T-helper 1 cell (primary cell): ENCODE measurements at places on chromosomes 12 and 14.
A peak's percentile ranks its signal among the peaks of the same experiment; 100 is the strongest.

GRCh38 chr14:71363946-71364925 is 457.0 kb downstream of the PCNX1 start:
- DNase-seq, result no peak

- DNase-seq, result no peak
These were observed 1562.4 kb upstream of the TMEM132C start for GRCh38 chr12:126704609-126705008.

DNA sequence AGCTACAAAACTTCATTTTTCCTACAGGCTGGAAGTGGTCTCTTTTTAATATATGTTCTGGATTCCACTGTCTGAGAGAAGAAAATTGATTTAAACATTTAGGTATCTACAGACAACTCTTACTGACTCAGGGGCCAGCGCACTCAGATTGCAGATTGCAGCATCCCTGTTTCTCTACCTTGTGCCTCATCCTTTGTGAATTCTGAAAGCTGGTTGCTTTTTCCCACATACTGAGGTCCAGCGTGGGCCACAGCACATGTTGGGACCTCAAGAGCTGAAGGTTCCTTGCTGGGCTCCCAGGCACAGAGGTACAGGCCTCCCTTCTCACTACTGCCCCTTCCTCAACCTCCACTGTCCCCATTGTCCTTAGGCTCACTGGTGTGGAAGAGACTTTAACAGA is 101.7 kb upstream of the CCDC175 start:
- DNase-seq, result no peak

DNA sequence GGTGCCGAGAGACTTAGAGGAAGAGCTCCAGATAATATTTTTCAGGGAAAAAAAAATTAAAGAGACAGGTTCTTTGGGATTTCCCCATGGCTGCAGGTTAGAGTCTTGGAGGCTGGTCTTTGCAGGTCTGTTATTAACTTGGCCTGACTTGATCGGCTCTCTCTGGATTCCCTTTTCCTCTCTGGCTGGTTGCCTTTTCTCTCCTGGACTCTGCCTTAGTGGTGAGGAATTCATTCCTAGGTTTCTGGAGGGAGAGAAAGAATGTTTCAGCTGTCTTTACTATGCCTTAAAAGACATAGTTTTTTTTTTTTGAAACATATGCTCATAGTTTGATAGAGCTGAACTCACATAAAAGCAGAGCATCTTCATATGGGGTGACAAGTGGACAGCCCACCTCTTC is 336.3 kb downstream of the BMP4 start:
- DNase-seq, result no peak

DNA sequence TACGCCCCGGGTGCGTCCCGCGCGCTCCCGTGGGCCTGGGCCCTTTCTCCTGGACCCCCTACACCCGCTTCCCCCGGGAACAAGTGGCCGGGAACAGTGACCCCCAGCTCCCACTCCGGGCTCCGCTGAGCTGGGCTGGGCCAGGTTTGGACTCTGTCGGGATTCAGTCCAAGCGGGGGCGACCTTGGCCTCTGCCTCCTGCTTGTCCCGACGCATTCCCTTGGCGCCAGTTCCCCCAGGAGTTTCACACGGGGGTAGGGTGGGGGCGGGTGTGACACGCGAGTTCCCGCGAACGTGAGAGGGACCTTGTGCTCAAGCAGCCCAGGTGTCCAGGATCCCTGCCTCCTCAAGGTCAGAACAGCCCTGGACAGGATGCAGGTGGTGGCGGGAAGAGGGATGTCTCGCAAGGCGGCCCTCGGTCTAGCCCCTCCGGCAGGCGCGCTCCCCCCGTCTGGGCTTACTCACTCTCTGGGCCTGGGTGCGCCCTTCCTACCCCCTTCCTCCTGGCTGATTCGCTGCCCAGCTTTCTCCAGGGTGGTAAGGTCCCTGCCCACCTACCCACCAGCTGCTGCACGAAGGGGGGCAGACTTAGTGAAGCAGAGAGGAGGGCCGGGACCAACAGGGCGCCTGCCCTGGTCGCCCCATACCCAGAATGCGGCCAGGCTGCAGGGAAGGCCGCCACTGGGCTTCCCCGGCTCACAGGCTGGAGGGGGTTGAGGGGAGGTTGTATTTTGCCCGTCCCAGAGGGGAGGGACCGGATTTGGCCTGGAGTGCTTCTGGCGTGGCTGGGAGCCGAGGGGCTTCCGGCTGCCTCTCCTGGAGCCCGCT is 862 bp downstream of the CRIP2 start:
- no peak for DNase-seq

- DNase-seq, result no peak
These were observed 311.5 kb upstream of the OR4E1 start for GRCh38 chr14:21985081-21985480.

DNA sequence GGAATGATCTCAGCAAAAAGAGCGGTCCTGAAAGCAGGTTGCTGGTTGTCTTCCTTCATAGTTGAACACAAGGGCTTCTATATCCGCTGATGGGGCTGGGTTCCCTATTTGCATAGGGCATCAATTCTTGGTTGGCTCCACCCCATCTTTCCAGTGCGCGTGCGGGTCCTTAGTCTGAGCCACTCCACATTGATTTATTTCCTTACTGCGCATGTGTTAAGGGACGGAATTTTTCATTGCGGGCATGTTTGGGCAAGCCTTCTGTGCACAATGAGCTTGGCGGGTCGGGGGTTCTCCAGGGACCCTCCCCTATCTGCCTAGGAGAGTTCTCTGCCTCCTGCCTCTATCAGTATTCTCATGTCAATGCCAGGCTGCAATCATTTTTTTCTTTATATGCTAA is 21.2 kb upstream of the DLGAP5 start:
- no peak for DNase-seq

DNA sequence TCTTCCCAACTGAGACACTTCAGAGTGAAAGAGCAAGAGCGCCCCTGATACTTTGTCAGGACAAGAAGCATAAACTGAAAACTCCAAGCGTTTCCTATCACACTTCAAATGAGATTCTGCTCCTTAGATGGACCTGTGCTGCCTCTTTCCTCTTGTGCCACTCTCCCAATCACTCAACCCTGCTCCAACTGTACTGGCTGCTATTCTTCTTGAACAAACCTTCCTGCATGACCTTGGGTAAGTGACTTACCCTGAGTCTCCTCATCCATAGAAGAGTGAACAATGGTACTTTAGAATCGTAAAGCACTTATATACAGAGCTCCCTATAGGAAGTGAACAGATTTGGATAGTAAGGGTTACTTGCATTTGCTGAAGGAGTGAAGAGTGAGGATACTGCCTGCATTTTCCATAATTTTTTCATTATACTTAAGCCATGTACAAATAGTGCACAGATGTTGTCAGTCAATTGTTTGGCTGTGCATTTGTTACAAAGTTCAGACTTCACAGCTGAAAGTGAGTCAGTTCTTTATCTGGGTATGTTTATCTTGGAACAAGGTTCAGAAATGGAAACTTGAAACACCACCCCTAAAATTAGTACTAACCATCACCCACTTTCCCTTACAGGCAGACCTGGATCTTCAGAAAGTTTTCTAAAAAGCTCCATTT is 10.8 kb downstream of the MTERF2 start:
- DNase-seq, result no peak

DNA sequence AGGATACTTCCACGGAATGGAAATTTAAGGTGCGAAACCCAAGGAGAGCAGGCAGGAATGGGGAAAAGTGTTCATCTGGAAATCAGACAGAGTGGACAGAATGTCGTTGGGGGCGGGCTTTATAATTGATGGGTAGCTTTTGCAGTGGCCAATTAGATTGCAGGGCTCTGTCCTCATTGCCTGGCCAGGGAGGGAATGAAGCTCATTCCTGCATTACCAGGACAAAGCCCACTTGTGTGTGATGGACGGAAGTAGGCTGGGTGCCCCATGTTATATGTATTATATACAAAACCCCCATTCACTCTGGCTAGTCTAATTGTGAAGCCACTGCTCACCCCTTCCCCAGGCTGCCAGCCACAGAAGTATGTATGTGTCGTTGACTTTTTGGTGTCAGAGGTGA is 23.6 kb downstream of the ZNF664 start:
- DNase-seq, result no peak

- DNase-seq, result peak; percentile 80
These were observed at the start of gene CMAS for GRCh38 chr12:22046090-22046967. Gene CMAS (plus strand): TSS chr12:22046218. CDS start chr12:22046304, 86 bp downstream.

DNA sequence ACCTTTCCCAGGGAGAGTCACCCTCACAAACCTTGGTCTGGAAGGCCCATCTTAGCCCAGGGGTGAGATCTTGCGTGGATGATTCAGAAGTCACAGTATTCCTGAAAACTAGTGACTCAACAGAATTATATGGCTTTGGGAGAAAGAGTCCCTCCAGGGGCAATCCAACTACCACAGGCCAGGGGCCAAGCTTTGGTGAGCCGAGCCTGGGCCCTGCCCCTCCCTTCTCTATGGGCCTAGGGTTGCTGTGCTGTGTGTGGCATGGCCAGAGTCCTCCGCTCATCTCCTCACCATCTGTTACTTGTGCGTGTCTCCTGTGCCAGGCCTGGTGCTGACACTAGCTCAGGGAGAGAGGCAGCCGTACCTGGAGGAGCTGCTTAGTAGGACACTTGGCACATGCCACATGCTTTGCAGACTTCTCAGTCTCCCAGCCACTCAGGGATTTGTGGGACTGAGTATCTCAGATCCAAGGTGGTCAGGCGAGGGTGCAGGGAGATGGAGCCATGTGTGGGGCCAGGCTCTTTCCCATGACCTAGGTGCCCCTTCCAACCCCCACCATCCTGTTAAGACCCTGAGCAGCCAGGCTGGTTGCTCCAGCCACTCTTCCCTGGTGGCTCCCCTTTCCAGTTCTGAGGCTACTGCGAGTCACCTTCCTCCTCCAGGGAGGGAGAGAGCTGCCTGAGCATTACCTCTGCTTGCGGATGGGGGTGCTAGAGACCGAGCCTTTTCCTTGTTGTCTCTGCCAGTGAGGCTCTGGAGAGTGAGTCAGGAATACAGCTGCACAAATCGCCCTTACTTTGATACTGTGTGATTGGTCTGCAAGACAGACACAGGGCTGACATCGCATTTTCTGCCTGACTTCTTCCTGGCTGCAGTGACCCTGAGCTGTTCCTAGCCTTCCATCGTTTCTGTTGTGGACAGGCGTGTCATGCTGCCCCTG is 94.1 kb downstream of the SLC25A47 start:
- no peak for DNase-seq

DNA sequence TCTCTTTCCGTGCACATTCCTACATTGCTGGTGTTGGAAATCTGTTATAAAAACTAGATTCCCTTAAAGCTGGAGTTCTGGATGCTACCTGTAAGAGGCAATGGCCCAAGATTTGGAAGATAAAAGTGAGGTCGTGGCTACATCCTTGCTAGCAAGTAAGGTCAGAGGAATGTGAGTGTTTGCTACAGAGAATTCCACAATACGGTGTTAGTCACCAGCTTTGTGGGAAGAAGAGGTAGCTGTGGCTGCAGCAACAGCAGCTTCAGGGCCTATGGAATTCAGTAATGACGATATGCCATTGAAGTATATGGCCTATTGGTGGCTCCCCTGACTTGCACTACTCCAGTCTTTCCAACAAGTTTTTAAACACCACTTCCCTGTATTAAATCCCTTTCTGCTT is 227.7 kb upstream of the TMEM260 start:
- no peak for DNase-seq

DNA sequence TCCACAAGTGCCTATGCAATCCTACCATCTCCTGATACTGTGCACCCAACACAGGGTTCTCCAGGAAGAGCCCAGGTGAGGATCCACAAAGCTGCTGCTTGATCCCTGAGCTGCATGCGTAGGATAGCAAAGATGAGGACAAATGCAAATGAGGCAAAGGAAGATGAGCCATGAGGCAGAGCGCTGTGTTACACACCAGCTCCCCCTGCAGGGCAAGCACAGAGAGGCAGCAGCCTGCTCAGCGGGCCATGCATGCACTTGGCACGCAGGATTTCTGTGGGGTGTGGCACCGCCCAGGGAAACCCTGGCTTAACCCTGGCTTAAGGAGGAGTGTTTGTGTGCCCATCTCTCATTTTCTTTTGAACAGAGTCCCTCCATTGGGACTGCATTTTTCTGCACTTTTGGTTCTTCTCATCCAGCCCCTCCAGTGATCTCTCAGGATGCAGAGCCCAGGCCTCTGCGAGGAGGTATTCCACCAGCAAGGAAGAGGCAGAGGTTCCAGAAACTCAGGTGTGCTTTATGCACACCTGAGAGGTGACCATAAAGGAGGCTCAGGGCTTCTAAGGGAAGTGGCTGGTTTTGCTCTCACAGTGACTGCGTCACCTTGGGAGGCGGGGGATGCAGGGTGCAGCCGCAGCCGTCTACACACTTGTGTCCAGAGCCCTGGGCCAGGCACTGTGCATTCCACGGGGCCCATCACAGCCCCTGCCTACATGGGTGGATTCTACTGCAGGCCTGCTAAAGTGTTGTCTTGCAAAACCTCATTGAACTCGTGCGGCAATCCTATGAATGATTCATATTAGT is 973.3 kb upstream of the TMEM132C start:
- DNase-seq, result no peak

DNA sequence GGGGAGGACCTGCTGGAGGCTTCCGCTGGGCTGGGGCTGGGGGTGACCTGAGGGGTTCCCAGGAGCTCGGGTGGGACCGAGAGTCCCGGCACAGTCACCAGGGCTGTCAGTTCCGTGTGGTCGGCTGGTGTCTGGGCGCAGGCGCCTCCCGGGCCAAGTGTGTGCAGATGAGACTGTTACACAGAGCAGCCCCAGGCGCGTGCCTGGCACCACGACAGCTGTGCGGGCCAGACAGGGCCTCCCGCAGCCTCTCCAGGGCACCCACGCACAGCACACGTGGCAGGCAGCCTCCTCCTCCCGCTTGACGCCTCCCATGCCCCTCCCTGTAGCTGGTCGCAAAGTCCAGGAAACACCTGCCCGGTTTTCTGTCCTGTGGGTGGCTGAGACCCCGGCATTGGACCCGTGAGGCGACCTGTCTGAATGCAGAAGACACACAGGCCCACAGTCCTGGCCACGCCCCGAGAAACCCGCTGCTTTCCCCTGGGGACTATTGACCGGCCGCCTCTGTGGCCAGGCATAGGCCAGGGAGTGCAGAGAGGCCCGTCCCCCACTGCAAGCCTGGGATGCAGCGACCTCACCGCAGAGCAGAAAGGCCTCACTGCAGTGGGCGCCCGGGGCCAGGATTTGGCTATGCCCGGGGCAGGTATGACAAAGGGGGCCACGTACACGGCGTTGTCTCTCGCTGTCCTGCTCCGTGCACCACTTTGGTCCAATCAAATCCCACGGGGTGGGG is 12.1 kb upstream of the GALNT9 start:
- no peak for DNase-seq

GRCh38 chr14:93126111-93126510 is 10.4 kb upstream of the ITPK1 start:
- no peak for DNase-seq

DNA sequence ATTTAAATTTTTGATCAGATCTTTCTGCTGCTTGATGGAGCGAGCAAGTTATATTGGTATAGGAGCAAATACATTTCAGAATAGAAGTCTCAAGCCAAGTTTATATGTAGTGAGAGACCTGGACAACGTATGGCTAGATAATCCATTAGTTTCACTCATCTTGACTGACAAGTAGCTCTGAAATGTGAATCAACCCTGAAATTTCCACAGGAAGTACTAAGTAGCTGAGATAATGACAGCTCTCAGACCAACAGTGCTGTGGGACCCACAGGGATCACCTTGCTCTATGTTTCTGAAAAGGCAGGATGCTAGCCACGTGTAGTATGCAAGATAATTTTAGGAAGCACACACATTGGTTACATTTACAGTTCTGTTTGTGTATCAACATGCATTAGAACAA is 258.6 kb upstream of the FOXN3 start:
- DNase-seq, result no peak

GRCh38 chr12:127241072-127241817 is 1025.7 kb upstream of the TMEM132C start:
- no peak for DNase-seq
